ENCODE measurements at places on chromosomes 16 and 17.

GRCh38 chr17:39808409-39808997 lies 55.6 kb downstream of the IKZF3 start:
- no peak for DNase-seq

DNA sequence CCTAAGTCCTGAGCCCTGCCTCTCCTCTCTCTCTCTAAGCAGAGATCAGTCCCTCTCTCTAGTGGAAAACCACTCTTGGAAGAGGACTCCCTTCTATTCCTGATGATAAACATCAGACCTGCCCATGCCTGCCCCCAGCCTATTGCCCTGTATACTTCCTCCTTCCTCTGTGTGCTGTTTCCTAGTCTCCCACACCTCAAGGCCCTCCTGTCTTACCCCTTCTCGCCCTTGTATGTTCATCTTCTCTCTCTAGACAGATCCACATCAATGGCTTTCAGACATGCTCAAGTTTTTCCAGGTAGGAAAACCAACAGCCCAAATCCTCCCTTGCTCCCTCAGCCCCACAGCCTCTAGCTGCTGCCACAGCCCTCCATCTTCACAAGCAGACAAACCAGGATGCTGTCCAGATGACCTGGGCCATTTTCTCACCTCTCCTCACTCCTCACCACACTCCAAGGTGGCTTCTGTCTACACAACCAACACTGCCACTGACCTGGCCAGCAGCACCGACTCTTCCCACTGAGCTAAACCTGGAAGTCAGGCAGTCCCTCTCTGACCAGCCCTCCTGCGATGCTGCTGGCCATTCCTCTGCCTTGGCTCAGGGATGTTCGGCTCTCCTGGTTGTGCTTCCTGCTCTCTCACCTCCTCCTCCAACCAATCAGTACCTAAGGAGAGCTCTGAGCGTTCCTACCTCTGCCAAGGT lies 36.3 kb downstream of the MARF1 start:
- no peak for DNase-seq

GRCh38 chr16:55668340-55669281 lies 12.8 kb downstream of the SLC6A2 start:
- no peak for DNase-seq

DNA sequence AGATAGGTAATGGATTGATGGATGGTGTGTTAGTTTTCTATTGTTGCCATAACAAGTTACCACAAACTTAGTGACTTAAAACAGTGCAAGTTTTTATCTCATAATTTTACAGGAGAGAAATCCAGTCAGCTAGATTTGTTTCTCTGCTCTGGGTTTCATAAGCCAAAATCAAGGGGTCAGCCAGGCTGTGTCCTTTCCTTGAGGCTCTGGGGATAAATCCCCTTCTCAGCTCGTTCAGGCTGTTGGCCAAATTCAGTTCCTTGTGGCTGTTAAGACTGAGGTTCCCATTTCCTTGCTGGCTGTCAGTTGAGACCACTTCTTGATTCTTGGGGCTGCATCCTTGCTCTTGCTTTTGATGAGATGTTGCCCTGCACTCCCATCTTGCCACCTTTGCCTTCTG lies 204.9 kb upstream of the CDH13 start:
- DNase-seq, result no peak

Measured in activated CD4-positive, alpha-beta T cell treated with anti-CD3 and anti-CD28 coated beads, Interleukin-2, amount 10 ng/mL, durations not matched to agents 24 days and 14 days (primary cell).